Head of caudate nucleus (tissue), 42 donors: ENCODE measurements at places on chromosomes 13 and 19.

DNA sequence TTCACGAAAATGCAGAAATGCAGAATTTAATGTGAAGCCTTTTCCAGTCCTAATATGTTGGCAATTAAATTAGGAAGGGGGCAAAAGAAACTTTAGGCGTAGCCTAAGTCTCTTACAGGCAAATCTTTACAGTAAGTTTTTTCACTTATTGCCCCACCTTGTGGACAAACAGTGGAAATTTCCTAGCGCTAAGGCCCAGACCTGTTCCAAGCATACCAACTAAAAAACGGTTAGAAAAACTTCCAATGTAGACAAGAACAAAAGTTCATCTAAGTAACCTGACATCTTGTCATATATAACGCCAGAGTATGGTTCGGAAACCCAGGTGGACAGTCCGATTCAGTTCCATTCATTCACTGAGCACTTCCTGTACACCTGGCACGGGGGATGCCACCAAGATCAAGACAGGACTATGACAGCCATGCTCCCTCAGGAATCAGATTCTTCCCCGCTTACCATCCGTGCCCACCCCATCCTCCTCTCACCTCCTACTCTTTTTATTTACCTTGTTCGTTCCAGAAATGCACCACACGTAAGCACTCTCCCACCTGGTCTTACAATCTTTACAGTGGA lies 4.9 kb downstream of the ZAR1L start:
- no peak for DNase-seq

GRCh38 chr19:48506138-48506733 lies 5.4 kb downstream of the LMTK3 start:
- DNase-seq = no peak

DNA sequence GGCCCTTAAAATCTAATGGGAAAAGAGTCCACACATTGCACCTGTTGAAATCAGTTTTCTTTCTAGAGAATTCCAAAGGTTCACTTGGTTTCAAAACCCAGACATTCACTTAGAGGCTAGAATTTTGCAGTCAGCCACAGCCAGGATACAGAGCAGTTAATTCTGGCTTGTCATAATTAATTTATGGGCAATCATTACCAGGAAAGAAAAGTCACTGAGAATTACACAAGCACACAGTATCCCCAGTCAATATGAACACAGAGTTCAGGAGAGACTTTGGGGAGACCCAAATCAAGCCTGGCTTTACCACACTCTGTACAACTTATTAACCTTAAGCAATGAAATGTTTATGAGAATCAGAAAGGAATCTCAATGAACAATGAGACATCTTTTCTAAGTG lies 224.3 kb upstream of the SOX21 start:
- DNase-seq = no peak

GRCh38 chr19:55304279-55304978 lies 20.6 kb downstream of the BRSK1 start:
- no peak for DNase-seq

DNA sequence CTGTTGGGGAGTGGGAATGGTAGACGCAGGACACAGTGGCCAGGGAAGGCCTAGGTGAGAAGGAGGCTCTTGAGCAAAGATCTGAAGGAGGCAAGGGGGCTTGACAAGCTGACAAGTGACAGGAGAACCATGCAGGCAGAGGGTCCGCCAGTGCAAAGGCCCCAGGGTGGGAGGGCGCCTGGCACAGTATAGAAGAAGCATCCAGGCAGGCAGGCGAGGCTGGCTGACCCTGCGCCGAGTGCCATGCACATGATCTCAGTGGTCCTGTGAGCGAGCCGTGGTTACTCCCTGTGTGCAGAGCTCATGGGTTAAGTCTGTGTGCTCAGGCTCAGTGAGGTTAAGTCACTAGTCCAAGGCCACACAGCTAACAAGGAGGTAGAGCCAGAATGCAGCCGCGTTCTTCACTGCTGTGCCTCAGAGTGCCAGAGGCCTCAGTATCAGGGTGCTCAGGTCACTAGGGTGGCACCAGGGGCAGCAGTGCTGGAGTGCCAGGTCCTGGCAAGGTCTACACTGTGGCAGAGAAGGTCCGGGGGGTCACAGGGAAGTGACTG lies 15.2 kb downstream of the CNFN start:
- no peak for DNase-seq

- DNase-seq = no peak
These were observed 56.2 kb downstream of the ATP11A start for GRCh38 chr13:112746044-112746443.

GRCh38 chr13:31413516-31413915 lies 213.7 kb downstream of the B3GLCT start:
- no peak for DNase-seq

DNA sequence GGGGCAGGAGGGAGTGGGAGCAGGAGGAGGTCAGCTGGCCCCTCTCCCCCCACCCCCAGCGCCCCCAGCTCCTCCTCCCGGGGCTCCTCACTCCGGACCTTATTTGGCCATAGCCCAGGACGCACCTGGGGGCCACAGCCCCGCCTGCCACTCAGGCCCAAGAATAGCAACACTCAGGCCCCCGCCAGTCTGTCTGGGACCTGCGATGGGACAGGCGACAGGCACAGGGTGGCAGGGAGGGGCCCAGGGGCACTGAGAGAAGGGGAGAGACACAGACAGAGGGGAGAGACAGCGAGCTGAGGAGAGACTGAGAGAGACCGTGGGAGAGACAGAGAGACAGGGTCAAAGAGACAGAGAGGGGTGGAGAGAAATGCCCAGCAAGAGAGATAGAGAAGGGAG lies 10.2 kb downstream of the JOSD2 start:
- no peak for DNase-seq

DNA sequence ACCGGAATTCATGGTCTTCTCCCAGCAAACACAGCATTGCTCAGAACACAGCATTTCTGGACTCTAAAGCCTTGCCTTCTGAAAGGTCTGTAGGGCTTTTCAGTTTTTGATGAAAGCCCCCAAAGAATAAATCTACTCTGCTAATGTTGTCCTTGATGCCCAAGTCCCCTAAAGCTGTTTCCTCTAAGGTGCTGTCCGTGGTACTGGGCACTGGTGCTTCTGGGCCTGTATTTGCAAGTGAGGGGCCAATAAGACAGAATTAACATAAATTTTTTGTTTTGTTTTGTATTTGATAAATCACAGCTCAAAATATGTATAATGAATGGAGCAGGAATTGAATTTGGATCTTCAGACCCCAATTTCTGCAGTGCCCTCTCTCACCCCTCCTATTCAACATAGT lies 12.1 kb upstream of the LGALS13 start:
- no peak for DNase-seq
